ENCODE measurements at places on chromosomes 1 and 21.

GRCh38 chr1:47991673-47992072, 5.5 kb downstream of the TRABD2B start:
- DNase-seq = no peak

DNA sequence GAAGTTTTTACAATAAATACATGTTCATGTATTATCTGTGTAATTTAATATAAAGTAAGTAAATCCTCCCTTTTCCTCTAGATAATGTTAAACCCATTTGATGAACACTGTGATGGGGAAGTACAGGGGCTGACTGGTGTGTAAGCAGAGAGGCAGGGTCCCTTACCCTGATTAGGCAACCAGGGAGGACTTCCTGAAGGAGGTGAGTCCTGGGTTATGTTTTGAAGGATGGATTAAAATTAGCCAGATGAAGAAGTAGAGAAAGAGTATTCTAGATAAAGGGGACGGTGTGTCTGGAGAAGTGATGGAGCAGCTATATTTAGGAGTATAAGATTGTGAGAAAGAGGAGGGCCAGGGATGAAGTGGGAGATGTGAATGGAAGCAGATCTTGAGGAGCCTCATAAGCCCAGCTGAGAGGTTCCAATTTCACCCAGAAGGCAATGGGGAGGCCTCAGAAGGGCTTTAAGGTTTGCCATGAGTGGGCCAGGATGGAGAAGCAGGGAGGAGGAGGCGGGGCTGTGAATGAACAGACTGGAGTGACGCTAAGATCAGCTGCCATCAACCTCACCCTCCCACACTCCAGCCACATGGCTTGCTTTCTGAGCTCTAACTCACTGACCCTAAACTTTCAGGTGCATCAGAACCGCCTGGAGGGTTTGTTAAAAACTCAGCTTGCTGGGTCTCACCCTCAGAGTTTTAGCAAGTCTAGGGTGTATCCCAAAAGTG, 30.9 kb upstream of the ID3 start:
- DNase-seq = peak; percentile 68

DNA sequence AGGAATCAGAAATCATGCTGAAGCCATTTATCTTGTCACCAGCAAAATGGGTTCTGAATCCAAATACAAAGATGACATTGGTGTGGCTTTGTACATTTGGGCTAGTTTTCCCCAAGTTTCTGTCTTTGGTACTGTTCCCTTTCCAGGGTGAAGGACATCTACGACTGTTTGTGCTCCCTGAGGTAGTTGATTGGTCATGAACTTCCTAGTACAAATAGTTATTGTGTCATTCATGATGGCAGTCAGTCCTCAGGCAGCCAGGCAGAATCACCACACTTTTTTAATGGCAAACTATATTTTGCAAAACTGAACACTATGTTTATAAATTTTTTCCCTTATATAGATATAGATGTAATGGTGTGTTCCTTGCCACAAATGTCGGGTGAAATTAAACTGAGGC, 46.0 kb downstream of the CEP350 start:
- DNase-seq = no peak

- DNase-seq = peak; percentile 38
These were observed 42.5 kb downstream of the C1orf21 start for GRCh38 chr1:184429335-184429734.

DNA sequence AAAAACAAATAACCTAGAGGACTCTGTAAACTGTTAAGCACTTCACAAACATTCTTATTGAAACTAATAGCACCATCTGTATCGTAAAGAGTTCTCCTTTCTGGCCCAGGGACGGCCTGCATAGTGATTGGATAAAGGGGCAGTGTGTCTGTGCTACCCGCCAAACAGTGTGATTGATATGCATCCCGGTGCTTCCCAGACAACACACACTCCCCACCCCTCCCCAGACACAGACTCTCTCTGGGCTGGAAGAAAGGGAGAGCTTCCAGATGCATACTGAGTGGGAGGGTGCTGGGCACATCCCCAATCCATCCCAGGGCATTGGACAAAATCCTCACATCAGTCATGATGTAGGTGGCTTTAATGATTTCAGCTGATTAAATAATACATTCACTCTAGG, 3.7 kb downstream of the HSD11B1 start:
- DNase-seq = peak; percentile 37

All from NCI-H82 (cell line).